ENCODE measurements at places on chromosomes 5 and 9.
A peak's percentile ranks its signal among the peaks of the same experiment; 100 is the strongest.

- DNase-seq, result no peak
Observed at GRCh38 chr5:125894383-125894782, 528.8 kb upstream of the GRAMD2B start.

DNA sequence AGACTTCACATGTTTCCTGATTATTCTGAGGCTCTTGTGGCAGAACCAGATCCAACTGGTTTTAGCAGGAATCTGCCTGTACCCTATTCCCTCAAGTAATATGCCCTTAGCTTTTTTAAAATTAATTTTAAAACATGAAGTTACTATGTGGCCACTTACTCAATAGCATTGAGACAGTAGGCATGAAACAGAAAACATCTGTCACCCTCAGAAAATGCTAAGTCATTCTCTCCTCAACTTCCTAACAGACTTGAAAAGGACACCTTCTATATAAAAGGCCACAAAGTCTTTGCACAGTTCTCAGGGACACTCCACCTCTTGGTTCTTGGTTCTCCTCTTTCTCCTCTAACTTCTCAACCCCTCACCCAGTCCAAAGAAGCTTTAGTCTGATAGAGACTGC, 277.8 kb downstream of the RAB3C start:
- DNase-seq, result no peak

DNA sequence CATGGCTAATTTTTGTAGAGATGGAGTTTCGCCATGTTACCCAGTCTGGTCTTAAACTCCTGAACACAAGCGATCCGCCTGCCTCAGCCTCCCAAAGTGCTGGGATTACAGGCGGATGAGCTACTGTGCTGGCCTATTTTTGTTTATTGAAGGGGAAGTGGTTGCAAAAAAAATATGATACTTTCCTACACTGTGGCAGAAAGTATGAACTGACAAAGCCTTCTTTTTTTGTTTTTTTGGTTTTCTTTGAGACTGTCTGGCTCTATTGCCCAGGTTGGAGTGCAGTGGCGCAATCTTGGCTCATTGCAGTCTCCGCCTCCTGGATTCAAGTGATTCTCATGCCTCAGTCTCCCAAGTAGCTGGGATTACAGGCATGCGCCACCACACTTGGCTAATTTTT, 50.9 kb downstream of the OSTF1 start:
- no peak for DNase-seq

GRCh38 chr9:121876255-121876654, 216.9 kb downstream of the TTLL11 start:
- no peak for DNase-seq

GRCh38 chr5:75072061-75072460, 19.7 kb upstream of the GCNT4 start:
- DNase-seq, result no peak

- no peak for DNase-seq
Observed at GRCh38 chr9:69771775-69772418, 12.1 kb upstream of the PTAR1 start.

- no peak for DNase-seq
Observed at GRCh38 chr9:23754551-23754950, 71.5 kb downstream of the ELAVL2 start.

- no peak for DNase-seq
Observed at GRCh38 chr5:1524481-1524798, 680 bp upstream of the LPCAT1 start.

GRCh38 chr9:4886698-4887097, 94.0 kb downstream of the RCL1 start:
- no peak for DNase-seq

DNA sequence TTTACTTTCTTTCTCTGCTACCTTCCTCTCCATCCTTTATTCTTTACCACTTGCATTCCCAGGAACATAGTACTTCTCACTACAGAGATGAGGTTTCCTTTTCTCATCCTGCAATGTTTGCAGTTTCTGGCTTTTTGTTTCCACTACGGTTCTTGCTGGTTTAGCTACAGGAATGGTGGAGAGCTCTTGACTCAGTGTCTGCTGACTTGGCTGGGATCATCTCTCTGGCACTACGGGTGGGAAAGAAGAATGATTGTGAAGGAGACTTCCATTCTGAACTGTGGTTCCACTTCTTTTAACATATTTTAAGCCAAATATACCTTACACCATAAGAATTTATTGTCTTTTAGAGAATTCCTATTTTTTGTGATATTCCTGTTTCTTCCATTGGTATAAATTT, 65.1 kb downstream of the NREP start:
- no peak for DNase-seq

- DNase-seq, result no peak
Observed at GRCh38 chr9:95407524-95407923, 90.0 kb upstream of the FANCC start.

DNA sequence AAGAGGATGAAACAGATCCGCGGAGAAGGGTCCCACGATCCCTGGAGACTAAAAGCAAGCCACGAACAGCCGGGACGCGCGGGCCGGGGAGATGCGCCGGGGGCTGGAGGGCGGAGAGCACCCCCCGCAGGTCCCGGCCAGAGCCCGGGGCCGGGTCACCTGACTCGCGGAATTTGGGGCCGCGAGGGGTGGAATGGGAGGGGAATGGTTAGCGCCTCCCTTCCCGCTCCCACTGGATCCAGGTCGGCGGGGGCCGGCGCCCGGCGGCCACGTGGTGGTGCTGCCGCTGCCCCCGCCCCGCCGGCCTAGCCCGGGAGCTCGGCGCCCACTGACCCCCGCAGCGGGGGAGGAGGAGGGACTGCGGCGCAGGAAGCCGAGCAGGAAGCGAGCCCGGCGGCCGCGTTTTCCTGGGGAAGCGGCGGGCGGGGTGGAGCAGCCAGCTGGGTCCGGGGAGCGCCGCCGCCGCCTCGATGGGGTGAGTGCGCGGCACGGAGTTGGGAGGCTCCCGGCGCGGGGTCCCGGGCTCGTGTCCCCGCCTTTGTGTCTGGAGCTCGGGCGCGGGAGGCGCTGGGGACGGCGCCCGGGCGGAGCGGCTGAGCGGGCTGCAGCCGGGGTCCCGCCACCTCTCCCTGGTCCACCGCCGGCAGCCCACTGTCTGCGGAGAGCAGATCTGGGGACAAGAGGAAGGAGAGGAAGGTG, at the start of gene RAI14:
Gene RAI14 (plus strand): TSS at position 328 of the 699 bp plus-strand sequence. CDS start 30,592 bp downstream, outside the sequence.
- DNase-seq, result peak; percentile 67

DNA sequence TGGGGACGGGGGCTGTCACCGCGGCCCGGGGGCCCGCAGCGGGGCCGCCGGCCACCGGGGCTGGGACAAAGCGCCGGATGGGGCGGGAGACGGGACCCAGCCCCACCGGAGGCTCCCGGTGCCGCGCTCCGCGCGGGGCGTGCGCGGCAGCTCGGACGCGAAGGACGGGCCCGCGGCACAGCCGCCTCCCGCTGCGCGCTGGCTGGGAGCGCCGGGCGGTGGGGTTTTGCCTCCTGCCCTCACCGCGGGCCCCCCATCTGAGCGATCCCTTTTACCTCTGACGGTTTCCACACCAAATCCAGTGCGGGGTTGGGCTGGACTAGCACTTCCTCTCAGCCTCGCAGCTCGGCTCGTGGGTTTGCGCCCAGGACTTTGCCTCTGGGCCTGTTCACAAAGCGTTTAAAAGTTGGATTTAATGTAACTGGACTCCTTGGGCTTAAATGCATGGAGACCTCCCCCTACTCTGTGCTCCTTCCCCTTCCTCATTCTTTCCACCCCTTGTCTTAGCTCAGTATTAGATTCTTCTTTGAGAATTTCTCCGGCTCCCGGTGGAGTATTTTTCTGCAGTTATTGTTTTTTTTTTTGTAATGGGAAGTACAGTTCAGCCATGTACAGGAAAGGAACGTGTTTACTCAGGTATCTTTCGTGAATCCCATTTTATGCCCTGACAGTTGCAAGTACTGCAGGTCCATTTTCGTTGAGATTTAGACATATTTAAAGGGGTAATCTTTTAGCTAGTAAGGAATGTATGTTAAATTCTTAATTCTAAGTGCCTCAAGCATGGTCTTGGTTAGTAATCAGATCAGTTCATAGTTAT, 691 bp downstream of the FCHO2 start:
- DNase-seq, result peak; percentile 23

DNA sequence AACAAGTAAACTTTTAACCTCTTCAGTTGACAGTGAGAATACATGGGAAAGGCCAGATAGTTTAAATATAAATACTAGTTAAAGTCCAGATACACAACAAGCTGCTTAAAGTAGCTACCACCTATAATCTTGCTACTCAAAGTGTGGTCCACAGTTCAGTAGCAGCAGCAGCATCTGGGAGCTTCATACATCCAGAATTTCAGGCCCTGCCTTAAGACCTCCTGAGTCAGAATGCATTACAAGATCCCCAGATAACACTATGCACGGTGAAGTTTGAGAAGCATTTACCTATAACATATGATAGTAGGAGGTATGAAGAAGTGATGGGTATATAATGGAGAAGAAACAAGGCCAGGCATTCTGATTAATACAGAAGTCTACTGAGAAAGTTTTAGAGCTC, 244.5 kb downstream of the EFNA5 start:
- no peak for DNase-seq

DNA sequence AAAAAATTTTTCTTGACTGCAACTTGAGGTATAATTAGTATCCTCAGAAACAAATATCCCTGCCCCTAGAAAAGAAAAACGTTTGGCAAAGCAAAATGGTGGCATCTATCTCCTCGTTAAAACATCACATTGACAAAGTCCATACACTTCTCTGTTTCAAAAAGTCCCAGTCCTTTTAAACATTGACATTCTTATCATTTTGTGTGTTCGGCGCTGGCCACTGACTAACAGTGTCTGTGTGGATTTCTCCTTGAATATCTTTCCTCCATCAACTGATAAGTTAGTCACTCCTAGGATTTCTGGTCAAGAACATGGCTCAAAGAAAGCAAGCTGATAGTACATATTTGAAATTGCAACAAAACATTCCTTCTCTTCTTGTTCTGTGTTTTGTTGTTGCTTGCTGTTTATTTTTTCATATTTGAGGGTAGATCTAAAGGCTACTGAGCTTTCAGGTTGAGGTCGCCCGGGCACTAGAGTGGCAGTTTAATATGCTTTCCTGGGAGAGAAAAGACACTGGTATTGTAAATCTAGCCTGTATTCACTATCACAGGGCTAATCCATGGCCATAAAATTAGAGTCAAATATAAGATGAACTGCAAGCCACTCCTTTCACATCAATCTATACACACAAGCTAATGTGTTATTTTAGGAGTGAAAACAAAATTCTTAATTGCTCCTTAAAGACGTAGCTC, 8.5 kb upstream of the PPIC start:
- DNase-seq, result no peak

DNA sequence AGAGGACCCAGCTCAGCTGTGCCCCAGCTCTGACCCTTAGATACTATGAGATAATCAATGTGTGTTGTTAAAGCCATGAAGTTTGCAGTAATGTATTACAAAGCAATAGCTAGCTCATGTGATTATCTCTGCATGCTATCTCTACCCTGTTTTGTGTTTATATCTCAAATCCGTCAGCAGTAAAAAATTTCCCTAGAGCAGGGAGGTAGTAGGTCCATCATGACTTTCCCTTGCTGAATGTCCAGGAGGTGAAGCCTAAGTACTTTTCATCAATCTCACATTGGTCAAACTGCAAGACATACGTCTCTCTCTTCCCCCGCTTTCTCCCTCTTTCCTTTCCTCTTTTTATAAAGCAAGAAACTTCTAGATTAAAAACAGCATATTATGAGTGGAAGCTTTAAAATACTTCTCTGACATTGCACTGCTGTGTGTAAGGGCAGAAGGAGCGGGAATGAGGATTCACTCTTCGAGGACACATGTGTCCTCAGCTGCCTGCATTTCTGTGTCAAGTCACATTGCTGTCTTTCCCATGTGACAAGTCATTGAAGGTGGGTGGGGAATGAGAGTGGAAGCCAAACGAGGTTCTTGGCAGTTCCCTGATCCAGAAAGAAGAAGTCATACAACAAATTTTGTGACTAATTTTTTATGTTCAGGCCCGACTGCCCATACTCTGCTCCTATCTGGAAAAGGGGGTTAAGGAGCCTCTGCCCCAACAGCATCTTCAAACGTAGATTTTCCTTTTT, 93.1 kb upstream of the RETREG1 start:
- no peak for DNase-seq

GRCh38 chr9:126915281-126915816, 767 bp downstream of the RALGPS1 start:
- no peak for DNase-seq

DNA sequence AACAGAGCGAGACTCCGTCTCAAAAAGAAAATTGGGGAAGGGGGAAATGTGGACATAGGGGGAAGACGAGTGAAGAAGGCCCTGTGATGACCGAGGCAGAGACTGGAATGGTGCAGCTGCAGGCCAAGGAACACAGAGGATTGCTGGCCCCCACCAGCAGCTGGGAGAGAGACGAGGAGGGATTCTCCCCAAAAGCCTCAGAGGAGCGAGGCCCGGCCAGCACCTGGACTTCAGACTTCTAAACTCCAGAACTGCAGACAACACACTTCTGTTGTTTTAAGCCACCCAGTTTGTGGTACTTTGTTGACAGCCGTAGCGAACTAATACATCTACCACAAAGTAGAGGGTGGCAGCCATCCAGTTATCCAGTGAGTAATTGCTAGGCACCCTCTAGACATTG, 124.6 kb downstream of the ATPSCKMT start:
- no peak for DNase-seq

- no peak for DNase-seq
Observed at GRCh38 chr5:150774145-150774544, 4.4 kb upstream of the SMIM3 start.

- DNase-seq, result peak; percentile 89
Observed at GRCh38 chr9:107489687-107490605, at the start of gene KLF4. Gene KLF4, minus strand, starts transcription at chr9:107489769. Its CDS starts 597 bp downstream, at chr9:107489172.

DNA sequence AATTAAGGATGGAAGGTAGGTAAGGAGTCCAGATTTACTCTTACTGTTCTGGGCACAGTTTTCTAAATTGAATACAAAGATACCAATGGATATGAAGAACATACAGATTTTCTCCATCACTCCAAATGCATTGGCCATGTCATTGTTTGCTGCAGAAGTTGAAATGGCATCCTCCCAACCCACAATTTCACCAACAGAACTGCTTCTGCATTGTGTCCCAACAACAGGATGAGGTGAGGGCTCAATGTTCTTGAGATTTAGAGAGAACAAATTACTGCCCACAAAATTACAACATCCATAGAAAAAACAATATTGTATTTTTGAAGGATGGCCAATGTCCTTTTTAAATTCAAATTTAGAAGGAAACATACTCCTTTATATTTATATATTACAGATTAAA, 88.9 kb downstream of the NUDT12 start:
- DNase-seq, result no peak

DNA sequence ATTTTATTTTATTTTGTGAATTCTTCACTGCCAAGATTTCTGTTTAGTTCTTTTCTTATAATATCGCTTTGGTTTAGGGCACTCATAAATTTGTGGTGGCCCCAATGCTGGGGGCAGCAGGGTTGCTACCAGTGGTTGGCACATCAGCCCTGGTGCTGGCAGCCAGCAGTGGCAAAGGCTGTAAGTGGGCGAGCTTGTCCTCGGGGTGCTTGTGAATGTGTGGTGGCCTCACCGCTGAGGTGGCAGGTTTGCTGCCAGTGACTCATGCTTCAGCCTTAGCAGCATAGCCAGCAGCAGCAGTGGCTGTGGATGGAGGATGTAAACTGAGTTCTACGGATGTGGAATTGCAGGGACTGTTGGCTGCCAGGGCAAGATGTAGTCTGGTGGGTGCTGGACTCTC, 262.9 kb upstream of the DMAC1 start:
- DNase-seq, result no peak

Measured in GM04504 (cell line).